LHCN-M2 (cell line): ENCODE measurements at places on chromosomes 7 and 10.

- no peak for DNase-seq
These were observed 58.9 kb upstream of the STRIP2 start for GRCh38 chr7:129375141-129375938.

GRCh38 chr7:129438839-129439651 lies 4.8 kb downstream of the STRIP2 start:
- peak; percentile 96 for DNase-seq

DNA sequence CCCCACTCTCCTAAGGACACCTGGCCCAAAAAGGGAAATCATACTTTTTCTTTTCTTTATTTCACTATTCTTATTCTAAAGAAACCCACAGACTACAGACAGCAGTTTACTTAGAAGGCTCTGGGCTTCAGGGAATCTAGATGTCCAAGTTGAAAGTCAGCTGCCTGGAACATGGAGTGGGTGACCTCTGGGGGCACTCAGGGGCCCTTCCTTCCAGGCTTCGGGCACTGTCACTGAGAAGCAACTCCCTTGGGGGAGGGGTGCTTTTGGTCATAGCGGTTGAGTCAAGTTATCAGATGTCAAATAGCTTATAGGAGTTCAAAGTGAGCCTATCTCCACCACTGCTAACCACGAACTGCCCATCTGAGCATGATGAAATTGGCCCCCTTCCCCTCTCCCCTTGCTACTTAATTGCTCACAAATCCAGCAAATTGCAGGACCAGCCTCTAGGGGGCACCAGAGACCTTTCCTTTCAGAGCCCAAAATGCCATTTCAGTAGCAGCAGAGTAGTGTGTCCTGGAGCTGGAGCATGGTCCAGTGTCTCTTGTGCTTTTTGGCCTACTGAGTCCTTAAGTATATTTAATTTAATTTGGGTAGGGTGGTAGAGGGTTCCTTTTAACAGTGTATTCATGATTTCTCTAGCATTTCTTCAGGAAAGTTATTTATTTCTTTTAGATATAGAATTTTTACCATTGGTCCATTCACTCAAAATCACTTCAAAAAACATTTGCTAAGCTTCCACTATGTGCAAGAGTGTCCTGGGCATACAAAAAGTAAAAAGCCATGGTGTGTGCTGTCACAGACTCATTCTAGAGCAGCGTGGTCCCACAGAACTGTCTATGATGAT lies 463.8 kb downstream of the KCNMA1 start:
- peak; percentile 79 for DNase-seq

DNA sequence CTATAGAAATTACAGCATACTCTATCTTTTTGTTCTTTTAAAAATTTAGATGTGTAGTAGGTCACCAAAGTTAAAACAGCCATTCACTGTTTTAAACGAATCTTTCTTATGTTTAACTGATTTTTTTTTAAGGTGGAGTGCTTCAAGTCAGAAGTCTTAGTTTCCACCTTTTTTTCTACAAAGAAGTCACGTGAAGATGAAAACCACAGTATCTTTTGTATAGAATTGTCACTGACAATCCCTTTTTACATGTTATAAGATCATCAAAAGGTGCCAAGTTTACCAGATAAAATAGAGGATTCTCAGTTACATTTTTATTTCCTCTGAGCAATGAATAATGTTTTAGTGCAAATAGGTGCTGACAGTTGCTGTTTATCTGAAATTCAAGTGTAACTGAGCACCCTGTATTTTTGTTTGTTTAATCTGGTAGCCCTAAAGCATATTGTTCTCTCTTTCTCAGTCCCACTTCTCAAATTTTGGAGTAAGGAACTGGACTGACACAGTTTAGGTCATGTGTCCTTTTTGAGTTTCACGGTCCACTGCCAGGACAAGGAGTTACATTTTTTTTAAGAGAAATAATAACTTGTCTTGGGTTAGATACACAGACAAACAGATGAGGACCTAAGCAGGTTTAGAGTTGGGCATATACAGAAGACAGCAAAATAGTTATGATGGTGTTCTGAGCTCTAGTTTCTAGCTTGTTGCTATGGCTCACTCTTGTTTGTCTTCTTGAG lies 233.2 kb upstream of the MBL2 start:
- DNase-seq: no peak

GRCh38 chr10:123614888-123615287 lies 51.3 kb upstream of the GPR26 start:
- DNase-seq: peak; percentile 5

DNA sequence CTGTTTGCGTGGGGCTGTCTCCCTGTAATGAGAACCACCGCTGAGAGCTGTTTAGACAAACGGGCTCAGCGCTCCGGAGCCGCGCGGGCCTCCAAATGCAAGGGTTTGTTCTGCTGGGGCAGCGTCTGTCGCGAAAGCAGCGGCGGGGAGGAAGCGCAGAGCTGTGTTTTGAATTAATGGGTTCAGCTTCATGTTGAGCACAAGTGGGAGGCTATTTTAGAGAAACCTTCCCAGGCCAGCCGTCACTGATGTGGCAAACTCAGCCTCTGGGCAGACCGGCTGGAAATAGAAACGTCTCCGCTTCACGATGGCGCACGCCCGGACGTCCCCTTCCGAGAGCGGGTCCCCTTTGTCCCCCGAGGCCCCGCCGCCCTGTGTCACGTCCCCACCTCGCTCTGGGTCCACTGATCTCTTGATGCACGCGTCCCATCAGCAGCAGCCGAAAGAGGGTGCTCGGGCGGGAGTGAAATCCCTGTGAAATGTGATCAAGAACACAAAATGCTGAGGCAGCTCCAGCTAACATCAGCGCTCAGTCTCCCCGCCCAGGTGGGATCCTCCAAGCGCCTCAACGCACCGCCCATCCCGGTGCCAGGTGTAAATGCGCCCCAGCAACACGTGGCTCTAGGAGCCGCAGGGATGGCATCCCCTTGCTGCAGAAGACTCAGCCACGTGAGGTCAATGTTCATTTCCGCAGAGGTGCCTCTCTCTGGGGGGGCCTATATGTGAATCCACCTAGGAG lies 44.9 kb downstream of the BAMBI start:
- DNase-seq: peak; percentile 11

GRCh38 chr7:157602581-157602980 lies 265.8 kb downstream of the DNAJB6 start:
- DNase-seq: no peak

DNA sequence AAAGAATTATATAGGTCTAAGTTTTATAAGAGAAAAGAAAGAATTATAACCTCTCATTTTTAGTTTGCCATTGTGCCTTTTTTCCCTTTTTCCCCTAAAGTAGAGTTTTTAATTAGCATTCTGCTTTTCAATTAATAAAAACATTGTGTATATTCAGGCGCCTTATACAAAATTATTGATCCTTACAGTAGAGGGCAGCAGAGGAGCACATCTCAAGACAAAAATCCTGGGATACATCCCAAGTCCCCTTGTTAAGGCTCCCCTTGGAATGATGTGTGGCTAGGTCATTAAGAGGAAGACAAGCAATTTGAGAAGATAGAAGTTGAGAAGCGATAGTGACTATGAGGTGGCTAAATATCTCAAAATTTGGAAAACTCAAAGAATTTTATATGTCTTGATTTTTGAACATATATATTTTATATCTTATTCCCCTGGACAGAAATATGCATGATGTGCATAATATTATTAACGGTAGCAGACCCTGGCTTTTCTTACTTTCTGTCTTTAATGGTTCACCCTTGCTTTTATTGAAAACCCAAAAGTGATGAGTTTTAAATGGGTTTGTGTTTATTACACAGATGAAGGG lies 19.1 kb upstream of the TPK1 start:
- DNase-seq: peak; percentile 31

DNA sequence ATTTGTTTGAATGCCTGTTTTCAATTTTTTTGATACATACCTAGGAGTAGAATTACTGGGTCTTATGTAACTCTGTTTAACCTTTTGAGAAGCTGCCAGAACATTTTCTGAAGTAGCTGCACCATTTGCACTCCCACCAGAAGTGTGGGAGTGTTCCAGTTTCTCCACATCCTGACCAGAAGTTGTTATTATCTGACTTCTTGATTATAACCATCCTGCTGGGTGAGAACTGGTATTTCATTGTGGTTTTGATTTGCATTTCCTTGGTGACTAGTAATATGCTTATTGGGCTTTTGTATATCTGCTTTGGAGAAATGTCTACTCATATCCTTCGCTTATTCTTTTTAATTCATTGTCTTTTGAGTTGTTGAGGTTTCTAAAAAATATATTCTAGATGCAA lies 117.2 kb upstream of the GLCCI1 start:
- DNase-seq: peak; percentile 5

DNA sequence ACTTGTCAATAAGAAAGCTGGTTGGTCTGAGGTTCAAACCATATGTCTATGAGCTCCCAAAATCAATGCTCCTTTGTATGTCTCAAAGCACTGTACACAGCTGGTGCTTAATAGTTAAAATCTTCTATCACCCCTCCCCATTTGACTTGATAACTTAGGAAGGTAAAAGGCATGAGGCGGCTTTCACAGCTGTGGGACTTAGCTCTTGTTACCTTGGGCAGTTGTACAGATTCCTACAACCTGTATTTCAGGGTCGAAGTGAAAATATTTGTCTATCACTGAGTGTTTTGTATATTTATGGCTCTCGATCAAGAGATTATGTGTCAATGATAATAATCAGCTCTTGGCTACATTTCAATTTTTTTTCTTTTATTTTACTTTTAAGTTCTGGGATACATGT lies 992 bp upstream of the KIFBP start:
- no peak for DNase-seq

DNA sequence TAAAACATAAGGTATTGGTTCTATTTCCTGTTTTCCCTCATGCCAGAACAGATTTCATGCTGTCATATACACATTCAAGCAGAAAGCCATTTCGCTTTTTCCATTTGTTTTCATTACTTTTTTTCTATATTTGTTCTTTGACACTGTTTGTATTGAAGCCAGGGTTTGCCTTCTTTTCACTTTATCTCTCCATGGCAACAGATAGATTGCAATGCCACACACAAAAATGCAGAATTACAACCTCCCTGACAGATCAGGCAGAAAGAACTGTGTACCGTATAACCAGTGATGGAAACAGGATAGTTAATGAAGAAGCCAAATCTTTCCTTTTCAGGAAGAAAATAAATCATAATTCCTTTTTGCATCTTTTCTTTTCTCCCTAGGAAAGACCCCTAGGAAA lies 103.0 kb upstream of the PCGF5 start:
- no peak for DNase-seq

DNA sequence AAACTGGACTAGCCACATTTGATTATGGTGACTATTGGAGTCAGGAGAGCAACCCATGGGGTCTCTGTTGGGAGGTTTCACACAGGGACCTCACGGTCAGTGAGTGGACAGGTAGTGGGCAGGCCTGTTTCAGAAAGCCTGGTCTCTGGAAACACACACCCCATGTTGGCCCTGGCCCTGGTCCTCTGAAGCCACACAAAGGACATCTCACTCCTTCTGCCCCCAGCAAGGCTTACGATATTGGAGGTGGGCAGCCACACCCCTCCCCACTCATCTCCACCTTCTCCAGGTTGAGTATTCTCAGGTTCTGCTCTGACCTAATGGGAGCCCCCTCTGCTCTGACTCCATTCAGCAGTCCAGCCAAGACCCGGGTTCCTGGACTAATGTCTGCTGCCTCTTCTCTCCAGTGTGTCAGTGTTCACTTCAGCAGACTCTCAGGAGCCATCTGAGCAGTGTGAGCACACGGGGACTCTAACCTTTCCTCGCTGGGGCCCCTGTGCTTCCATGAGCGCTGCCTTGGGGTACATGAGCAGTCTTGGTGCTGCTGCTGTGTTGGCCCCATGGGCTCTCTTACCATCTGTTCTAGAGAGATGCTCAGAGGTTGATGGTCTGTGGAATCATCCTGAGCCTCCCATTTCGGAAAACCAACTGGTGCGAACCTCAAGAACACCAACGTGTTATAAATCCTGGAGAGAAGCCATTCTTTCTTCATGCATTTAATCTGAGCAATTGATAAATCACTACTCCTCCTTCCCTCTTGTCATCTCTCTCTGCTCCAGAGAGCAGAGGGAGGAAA lies 748.6 kb downstream of the GRID1 start:
- no peak for DNase-seq

- DNase-seq: no peak
These were observed 54.7 kb downstream of the MINPP1 start for GRCh38 chr10:87559392-87559791.

DNA sequence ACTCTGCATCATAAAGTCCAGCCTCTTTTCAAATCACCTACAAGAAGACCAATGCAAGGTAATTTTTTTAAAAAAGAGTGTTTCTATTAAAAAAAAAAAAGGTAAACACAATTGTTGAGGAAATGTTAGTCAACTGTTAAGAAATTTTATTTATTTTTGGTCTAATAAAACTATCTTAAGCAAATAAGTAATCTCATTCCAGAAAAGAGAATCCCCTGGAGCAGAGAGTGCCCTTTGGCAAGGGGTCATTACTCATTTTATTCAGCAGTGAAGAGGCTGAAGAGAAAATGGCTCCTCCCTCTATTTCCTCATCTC lies 63.4 kb upstream of the GSDME start:
- DNase-seq: peak; percentile 91

- DNase-seq: peak; percentile 59
These were observed 164.2 kb upstream of the ITGB1 start for GRCh38 chr10:33122014-33122809.

GRCh38 chr10:77844713-77845445 lies 81.7 kb downstream of the DLG5 start:
- DNase-seq: peak; percentile 86

DNA sequence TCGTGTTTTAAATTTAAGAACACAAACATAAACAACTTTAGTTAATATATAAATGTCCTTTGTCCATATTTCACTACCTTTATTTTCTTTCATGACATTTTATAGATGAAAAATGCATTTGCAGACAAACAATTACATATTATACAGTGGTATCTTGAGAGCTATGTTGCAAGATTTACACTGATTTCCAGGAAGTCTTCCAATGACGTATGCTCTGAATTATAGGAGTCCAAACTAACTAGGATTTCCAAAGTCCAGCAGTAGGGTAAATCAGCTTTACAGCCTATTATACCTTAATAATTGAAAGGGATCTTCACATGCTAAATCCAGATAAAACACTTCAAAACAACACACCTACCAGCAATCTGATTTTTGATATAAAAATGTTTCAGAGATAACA lies 69.4 kb downstream of the HYCC1 start:
- DNase-seq: no peak

DNA sequence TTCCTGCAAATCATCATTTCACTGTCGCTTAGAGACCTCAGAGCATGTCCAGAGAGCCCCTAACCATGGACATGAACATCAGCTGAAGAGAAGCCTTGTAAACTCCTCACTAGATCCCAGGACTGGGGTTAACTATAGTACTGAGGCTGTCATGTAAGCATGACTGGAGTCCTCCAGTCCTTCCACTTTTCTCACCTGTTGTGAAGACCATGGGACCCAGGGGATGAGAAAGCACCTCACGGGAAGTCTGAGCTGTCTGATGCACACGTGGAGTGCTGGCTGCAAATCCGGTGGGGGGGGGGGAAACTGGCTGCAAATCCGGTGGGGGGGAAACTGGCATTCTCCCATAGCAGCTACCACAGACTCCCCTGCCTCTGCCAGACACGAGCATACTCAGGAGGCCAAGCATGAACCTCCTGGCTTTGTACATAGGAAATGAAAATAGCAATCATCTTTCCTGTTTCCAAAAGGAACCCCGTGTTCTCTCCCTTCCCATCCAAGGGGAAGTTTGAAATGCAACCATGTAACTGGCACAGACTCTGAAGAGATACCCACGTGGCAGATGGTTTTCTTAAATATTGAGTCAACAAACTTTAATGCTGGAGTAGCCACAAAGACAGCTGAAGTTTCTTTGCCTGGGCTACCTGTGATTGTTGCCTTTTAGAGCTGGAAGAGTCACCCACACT lies 261.4 kb downstream of the ZMYND11 start:
- peak; percentile 58 for DNase-seq

- DNase-seq: peak; percentile 79
These were observed 68.6 kb downstream of the MMRN2 start for GRCh38 chr10:86888585-86889381.

GRCh38 chr7:34158368-34159153 lies 253.2 kb downstream of the BMPER start:
- peak; percentile 72 for DNase-seq
